Lower leg skin (tissue), 4 donors: ENCODE measurements at places on chromosomes 2 and 18. TPM values are rescaled to one million over a fixed set of nuclear protein-coding genes. Genes with fewer than 3 reads are reported as not detected.

- no peak for DNase-seq
These were observed 171.9 kb downstream of the HRH4 start for GRCh38 chr18:24632158-24632988.

DNA sequence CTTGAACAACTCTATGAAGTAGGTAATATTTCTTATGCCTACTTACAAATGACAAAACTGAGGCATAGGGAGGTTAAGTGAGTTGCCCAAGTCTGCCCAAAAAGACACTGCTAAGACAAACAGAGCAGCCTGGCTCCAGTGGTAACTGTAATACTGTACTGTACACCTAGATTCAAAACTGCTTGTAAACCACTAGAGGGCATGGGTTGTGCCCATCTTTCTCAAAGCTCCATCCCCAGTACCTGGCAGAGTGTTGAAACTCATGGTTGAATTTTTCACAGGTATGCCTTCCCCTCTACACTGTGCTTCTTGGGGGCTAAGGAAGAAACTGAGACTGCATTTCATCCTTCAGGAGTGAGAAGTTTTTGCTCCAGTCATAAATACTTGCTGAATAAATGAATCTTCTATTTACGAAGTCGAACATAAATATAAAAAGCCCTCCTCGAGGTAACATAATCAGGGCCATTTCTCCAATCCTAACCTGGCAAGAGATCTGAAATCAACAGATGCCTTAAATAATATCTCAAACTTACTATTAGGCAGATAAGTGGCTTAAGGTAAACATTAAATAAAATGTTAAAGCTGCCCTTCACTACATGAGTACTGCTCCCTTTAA, 2.0 kb downstream of the PPP4R1 start:
- DNase-seq = no peak

DNA sequence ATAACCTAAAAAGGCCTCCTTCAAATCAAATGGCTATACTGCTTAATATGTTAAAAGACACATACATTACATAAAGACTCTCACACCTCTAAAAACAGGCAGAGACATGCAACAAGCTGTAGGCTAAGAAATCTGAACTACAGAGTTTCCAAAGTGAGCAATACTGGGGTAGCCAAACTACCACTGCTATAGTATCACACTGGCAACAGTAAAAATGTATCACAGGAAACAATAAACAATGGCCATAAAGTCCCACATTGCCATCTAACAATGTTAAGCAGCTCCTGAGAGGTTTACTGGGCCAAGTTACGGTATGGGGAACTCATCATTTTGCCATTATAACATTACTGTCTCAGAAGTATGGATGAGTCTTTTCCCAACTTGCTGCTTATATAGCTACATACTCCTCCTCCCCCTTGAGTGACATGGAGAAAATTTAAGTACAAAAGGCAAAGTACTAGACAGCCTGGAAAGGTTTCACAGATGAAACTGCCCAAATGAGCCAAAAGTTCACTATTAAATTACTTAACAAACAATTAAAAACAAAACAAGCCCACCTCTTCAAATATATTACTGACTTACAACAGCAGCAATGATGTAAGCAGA, 50.3 kb downstream of the SS18 start:
- DNase-seq = no peak

CKAP2L gene
- 2.3 TPM for total RNA-seq

GRCh38 chr2:5691985-5692529, at the start of gene SOX11:
Gene SOX11, plus strand, starts transcription at chr2:5692384. Its CDS starts 338 bp downstream, at chr2:5692722.
- DNase-seq = no peak

DNA sequence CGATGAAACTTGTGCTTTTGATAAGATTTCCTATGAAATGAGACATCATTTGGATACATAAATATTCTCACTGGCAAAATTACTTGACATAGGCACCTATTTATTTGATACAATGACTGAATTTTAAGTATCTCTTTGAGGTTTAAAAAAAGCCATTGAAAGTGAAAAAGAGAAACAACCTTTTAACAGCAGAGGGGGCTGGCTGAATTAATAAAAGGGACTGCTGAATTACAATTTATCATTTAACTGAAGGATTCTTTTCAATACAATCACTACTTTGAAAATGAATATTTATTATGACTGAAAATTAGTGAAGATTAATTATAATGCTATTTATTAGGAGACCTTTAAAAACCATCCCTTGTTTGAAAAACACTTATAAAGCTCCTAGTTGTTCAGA, 335.3 kb downstream of the DLGAP1 start:
- DNase-seq = no peak

DCDC2C gene
- total RNA-seq = not detected

TMBIM1 gene
- total RNA-seq = 205 TPM

TMEFF2 gene
- total RNA-seq = 0.16 TPM

DNAJC5G gene
- not detected for total RNA-seq

DNA sequence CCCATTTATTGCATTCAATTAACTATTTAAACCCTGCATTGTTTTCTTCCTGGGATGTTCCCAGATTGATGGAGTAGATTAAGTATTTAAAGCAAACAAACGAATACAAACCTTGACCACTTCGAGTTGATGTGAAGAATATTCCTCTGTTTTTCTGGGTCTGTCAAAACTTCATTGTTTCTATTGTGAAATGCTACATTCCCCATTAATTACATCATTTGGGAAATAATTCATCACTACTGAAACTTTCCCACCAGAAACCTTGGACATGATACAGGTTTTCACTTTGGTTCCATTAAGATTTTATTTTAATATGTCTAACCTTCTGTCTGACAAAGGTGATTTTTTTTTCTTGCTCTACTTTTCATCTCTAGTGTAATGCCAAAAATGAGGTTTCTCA, 365.1 kb upstream of the ETAA1 start:
- DNase-seq = no peak

DNA sequence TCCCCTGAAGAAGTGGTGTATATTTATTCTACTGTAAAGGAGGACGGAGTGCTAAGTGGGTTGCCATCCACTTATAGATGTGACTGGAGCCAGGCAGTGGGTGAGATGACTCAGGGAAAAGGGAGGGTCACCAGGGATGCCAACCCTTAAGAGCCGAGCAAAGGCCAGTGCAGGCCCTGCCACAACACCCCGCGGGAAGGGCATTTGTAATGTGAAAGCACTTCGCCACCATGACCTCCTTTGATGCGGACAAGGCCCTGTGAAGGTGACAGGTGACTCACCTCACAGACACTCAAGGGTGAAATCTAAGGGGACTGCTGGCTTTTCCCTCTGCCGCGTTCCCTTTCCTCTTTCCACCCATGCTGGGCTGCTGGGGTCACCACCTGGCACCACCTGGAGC, 50.2 kb upstream of the MRPL33 start:
- no peak for DNase-seq

- DNase-seq = no peak
These were observed 80.9 kb downstream of the SLC25A12 start for GRCh38 chr2:171813126-171813525.

GRCh38 chr2:12709207-12709522, 7.6 kb upstream of the TRIB2 start:
- DNase-seq = no peak

DNA sequence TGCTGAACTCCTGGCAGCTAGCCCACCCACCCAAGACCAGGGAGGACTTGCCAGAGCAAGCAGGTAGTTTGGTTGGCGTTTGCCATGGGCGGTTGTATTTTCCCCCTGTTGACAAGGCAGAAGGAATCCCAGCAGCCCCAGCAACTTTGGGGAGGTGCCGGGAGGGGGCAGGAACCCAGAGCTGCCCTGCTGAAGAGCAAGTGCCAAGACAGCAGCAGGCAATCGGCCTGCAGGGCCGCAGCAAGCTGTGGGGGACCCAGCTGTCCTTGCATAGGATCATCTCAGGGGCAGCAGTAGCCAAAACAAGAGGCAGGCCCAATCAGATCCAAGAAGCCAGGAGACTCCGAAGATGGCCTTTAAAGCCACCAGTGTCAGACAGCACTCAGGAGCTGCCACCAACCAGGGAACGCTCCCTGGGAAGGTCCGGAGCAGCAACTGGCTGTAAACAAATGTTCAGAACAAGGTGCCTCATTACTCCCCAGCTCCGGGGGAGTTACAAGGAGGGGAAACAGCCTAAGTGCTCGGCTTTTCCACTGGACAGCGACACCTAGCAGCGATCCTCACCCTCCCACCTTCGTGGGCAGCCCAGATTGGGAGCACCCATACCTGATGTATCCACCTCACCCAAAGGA, 2.1 kb downstream of the ST8SIA5 start:
- DNase-seq = no peak

GRCh38 chr2:8870441-8870840, 33.0 kb upstream of the KIDINS220 start:
- no peak for DNase-seq

DNA sequence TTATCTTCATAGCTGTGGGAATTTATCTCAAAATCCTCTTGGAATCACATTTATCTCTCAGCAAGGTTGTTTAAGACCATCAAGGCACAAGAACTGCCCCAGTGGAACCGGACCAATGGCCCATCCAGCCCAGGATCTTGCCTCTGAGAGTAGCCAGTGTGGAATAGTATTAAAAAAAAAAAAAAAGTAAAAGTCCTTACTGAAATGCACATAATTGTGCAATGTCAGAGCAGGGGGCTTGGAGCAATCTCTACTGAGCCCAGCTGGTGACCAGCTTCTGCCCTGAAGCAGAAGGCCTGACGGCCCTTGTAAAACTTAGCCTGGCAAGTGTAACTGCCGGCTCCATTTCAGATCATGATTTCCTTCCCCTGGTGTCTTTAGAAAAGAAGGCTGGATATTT, 355.6 kb upstream of the PIK3C3 start:
- no peak for DNase-seq

GRCh38 chr2:123768233-123768632, 256.9 kb upstream of the CNTNAP5 start:
- DNase-seq = no peak

KCNK3 gene
- total RNA-seq = 0.69 TPM

ZRANB3 gene
- total RNA-seq = 2.1 TPM

MAP3K19 gene
- total RNA-seq = not detected

DNA sequence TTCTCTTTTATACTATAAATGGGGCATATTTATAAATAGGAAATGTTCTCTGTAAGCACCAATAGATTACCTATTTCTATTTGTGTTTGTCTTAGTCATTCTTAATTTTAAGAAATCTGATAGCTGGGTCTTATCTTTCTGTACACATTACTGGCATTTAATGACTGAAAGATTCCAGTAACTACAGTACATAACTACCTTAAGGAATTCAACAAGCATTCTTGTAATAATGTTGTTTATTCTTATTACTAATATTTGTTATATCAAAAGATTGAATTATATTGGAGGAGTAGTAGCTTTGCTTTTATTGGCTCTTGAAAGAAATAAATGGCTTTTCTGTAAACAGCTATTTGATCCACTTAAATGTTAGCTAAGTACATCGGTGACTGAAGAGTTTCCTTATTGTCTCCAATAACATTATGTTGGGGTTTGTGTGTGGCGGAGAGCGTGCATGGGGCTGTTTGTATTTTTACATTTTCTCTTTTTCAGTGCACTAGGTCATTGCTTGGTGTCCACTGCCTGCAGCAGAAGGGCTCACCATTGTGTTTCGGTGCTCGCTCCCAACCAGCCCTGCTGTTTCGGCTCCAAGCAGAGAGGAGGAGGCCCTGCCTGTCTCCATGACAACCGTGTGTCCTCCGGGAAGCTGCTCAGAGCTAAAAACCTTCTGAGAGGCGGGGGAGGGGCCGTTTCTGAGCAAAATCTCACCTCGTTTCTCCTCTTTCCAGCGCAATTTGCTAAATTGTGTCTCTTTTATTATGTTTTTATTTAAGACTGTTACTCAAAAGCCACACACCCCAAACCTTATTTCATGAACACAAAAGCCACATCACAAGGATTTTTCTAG, 112.5 kb upstream of the SLC38A11 start:
- no peak for DNase-seq

DNA sequence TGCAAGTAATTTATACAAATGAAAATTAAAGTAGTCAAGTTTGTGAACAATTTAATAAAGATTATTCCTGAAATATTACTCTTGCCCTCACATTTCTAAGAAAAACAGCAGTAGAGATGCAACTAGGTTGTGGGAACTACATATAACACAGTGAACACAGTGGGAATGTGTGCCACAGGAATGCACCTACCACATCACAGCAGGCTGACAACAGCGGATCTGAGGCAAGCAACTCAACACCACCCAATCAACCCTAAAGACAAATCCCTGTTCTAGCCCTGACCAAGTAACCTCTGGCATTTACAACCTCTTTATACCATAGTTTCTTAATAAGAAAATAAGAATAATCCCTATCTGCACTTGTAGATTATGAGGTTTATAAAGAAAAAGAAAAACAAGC, 23.4 kb downstream of the MBOAT2 start:
- DNase-seq = no peak

COL5A2 gene
- 7.7 TPM for total RNA-seq

- DNase-seq = no peak
These were observed 63.7 kb upstream of the TFPI start for GRCh38 chr2:187617905-187618304.

- DNase-seq = no peak
These were observed 48.3 kb upstream of the GPR155 start for GRCh38 chr2:174535083-174535482.

GRCh38 chr2:30149513-30149912, 2.7 kb downstream of the YPEL5 start:
- DNase-seq = no peak

- DNase-seq = no peak
These were observed 17.3 kb upstream of the NEUROD1 start for GRCh38 chr2:181697571-181697970.

- DNase-seq = no peak
These were observed 105.7 kb downstream of the SLC4A3 start for GRCh38 chr2:219733106-219733505.

DNA sequence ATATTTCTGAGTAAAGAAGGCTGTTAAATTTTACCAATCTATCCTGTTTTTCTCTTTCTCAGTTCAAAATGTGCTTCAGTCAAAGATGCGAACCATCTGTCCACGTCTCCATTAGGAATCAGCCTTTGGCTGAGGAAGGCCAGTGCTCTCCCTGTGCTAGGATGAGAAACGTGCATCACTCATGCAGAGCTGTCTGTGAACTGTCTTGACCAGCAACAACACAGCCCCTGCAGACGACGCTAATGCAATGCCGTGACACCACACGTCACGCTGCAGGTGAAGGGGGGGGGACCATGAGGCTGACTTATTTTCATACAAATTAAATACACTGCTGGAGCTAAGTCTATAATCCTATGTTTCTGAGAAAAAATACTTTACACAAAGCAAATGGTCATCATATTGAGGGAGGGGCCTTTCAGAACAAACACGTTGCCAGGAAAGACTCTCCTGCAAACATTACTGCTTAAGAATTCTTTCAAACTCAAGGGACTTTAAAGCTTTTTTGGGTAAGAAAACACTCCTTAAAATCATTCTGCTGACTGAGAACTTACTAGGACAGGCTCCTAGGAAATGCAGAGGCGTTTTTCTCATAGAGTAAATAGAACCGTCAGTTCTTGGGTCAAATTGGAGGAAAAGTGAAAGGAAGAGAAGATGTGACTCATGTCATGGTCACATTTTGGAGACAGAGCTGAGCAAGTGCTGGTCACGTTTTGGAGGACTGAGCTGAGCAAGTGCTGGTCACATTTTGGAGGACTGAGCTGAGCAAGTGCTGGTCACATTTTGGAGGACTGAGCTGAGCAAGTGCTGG, 97.0 kb downstream of the MBP start:
- no peak for DNase-seq

TCF23 gene
- total RNA-seq = not detected
